ENCODE measurements at places on chromosomes 2 and 18.
A peak's percentile ranks its signal among the peaks of the same experiment; 100 is the strongest.

- DNase-seq = no peak
Observed at GRCh38 chr18:72922895-72923294, 55.1 kb upstream of the NETO1 start.

DNA sequence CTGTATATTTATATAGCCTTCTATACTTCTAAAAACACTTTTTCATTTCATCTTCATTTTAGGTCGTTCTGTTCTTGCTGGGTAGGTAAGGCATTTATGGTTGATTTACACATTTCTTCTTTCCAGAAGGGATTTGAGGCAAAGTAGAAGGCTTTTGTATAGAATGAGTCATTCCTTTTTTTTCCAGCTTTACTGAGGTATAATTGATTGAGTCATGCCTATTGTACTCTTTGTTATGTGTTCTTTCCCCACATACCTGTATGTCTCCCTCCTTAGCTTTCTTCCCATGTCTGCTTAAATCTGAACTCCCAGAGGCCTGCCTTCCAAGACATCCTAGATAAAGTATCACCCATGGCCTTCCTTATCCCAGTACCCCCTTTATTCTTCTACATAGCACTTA, 4.8 kb upstream of the CDC42EP3 start:
- no peak for DNase-seq

DNA sequence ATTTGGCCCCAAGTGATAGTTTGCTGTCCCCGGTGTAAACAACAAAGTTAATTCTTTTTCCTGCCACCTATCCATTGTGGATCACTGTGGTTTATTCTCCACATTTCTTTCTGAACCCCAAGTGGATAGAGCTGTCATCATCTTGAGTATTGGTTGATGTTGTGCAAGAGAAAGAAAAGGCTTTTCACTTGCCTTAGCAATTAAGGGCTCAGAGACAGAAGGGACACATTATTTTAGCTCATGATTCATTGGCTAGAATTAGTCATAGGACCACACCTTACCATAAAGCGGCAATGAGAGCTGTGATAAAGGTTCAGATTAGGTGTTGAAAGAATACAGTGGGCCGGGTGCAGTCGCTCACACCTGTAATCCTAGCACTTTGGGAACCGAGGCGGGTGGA, 442.1 kb upstream of the DCC start:
- no peak for DNase-seq

DNA sequence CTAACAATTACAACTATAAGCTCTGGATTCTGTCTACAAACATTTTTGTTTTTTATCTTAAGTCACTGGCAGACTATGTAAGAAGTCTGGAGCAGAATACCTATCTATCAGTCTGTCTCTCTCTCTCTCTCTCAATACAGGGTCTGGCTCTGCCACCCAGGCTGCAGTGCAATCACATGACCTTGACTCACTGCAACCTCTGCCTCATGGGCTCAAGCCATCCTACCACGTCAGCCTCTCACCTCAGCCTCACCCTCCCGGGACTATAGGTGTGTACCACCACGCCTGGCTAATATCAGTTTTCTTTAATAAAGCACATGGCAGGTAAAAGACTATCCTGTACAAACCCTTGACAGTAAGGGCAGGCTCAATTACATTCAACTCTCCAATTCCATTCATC, 96.9 kb downstream of the OSBPL1A start:
- no peak for DNase-seq

GRCh38 chr18:36675076-36675475, 153.7 kb downstream of the TPGS2 start:
- DNase-seq = no peak

GRCh38 chr18:79484661-79485621, 89.2 kb downstream of the NFATC1 start:
- no peak for DNase-seq

GRCh38 chr2:179985163-179985820, 21.8 kb downstream of the CWC22 start:
- no peak for DNase-seq

DNA sequence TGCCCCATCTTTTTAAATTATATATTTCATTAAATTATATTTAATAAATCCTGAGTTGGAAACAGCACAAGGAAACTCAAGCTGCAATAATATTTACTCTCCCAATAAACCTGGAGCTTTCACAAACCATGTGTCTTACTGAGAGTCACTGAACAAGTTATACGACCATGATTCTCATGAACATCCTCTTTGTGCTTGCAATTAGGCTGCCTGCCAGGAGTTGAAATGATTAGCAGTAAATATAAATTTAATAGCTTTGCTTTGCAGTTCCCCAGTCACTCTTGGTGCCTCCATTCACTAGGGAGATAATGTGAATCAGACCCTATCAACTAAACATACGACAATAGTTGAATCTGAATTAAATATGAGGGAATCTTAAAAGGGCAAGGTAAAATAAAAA, 905.1 kb downstream of the NRXN1 start:
- no peak for DNase-seq

- peak; percentile 53 for DNase-seq
Observed at GRCh38 chr2:121071034-121071504, 213.9 kb downstream of the TFCP2L1 start.

- peak; percentile 45 for DNase-seq
Observed at GRCh38 chr2:223797811-223798721, 39.3 kb downstream of the AP1S3 start.

GRCh38 chr2:226903179-226903578, 67.3 kb downstream of the RHBDD1 start:
- no peak for DNase-seq

- DNase-seq = no peak
Observed at GRCh38 chr2:234967870-234968208, 16.0 kb downstream of the SH3BP4 start.

DNA sequence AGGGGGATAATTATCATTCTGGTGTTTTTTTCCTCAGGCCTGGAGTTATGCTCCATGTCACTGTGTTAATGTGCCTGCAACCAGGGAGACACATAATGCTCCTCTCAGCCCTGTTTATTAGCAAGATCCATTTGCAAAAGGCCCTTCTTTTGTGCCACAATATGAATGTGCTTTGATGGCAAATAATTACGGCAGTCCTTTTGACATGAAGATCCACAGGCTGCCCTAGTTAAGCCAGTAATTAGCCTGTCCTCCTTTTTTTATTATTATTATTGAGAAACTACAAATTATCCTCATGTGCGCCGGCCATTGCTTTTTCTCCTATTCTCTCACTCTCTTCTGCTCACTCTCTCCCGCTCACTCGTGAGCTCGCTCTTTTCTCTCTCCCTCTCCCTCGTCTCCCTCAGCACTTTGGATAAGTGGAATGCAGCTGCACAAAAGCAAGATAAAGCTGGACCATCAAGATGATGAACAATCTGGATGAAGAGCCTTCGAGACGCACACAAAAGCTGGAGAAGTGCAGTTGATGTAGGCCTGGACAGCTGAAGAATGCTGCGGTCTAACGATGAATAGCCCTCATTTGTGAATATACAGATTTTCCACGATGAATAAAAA, 762.3 kb downstream of the BCL11A start:
- DNase-seq = no peak

DNA sequence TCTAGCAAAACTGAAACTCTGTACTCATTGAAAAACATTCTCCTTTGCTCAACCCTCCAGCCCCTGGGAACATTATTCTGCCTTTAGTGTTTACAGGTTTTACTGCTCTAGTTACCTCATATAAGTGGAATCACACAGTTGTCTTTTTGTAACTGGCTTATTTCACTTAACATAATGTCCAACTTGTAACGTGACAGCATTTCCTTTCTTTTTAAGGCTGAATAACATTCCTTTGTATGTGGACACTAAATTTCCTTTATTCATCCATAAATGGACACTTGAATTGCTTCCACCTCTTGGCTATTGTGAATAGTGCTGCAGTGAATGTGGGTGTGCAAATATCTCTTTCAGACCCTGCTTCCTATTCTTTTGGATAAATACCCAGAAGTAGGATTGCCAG, 144.9 kb downstream of the ACTR3 start:
- DNase-seq = no peak

GRCh38 chr2:43101751-43102150, 124.7 kb downstream of the ZFP36L2 start:
- DNase-seq = no peak

GRCh38 chr2:129864719-129865118, 114.7 kb upstream of the RAB6C start:
- DNase-seq = no peak

DNA sequence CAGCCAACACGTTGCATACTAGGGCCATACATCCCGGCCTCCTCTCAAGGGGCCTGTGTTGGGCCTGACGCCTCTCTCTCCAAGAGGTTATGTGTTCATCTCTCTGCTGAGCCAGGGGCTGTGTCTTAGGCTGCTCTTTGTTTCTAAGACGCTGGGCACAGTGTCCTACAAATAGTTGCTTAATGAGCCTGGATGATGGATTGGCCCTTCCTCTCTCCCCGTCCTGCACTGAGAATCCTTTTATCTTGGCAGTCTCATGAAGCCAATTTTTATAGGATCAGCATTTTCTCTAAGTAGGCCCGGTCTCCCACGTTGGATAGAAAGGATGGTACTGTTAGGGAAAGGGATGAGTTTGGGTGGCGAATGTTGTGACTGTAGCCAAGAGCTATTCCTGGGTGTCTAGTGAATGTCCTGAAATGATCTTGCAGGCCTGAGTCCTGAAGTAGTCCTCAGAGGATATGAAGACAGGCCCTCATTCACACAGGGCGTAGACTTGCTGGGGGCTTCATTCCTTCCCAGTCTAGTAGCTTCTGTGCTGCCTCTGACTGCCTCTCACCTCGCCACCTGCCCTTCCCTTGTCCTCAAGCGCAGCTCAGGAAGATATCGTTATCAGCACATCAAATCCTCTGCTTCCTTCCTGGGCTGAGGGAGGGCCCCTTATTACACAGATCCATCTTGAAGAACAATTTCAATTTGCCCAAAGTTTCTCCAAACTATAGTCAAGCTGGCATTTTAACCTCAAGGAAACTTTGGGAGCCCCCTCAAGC, 8.8 kb downstream of the LBH start:
- DNase-seq = no peak

DNA sequence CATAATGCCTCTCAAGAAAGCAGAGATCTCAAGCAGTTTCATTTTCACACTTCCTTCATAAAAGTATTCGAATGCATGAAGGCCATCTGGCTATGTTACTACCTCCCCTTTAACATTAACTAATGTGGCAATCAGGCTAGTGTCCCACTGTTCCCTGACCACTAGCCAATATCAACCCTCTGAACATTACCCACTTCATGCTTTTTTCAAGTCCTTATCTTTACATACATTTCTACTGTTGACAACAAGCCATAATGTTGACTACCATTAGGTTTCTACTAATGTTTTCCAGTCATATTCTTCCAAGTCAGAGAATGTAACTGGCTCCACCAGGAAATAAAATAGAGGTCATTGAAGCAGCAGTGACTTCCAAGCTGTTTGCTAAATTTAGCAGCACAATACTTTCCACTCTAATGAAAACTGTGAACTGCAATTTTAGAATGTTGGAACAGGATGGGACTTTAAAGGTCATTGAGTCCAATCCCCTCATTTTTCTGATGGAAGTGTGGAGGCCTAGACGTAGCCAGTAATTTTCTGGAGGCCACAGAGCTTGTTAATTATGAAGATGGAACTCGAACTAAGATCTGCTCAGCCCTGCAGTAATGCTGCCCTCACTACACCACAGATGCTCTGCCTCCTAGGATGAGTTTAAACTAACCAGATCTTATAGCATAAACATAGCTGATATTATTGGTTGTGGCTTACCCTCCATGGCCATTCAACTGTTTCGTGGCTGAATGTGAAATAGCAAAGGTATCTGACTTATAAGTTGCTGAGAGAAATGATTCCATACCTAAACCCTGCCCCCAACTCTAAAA, 630 bp upstream of the PPP1R1C start:
- no peak for DNase-seq
